ENCODE measurements at places on chromosomes 1 and 21.
A peak's percentile ranks its signal among the peaks of the same experiment; 100 is the strongest.

DNA sequence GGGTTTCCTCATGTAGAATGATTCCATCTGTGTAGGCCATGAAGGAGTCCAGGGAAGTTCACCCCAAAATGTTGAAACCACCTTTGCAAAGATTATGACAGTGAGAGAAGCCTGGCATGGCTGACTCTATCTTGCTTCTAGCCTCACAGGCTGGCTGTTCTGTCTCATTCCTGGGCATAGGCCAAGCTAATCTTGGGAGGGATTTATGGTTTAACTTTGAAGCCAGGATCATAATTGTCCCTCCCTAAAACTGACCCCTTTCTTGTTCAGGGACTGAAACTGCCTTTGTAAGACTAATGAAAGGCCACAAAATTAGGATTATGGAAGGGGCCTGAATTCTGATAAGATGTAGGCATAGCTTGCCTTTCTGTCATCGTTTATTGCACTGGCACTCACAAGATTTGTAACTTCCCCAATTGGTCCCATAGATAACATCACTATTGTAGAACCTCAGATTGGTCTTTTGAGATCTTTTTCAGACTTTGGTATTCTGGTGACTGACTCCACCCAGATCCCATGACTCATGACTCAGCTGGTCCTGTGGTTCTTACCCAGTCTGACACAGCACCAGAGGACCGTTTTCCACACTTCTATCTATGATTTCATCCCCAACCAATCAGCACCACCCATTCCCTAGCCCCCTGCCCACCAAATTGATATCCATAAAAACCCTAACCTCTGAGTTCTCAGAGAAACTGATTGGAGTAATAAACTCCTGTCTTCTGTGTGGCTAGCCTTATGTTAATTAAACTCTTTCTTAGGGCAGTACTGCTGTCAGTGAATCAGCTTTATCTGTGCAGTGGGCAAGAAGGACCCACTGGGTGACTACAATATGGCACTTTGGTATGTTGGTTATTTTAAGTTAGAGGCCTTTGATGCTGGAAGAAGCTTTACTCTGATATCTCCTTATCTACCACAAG, 13.6 kb upstream of the LAMTOR5 start:
- no peak for DNase-seq

DNA sequence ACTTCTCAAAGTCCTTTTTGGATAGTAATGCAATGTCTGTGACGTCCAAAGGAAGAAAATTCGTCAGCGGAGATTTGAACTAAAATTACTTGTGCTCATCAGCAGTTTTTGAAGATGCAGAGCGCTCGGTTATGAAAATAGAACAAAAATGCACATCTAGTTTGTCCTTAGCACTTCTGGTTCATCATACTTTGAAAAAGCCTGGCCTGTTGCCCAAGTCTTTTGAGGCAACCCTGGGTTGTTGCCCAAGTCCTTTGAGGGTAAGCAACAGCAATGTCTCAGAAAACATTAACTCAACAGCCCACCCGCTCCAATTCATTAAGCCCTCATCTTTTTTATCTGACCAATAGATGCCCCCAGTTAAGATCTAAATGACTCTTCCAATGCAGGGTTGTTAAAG, 91.9 kb downstream of the HUNK start:
- no peak for DNase-seq

DNA sequence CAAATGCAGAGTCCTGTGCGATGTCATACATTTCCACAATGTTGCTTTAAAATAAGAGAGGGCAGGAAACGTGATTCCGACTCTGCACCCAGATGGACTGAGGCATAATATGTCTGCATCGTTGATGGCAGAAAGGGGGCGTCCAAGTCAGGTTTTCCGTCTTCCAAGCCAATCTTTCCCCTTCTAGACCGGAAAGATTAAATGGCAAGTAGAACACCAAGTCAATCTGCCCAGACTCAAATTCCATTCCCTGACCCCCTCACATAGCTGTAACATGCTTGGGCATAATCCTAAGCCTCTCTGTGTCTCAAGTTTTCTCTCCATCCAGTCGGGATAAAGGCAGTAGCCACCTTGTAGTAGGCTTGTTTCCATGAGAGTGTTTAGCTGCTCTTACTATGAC, 14.4 kb downstream of the PCP4 start:
- no peak for DNase-seq

- DNase-seq: no peak
Observed at GRCh38 chr1:50368179-50369007, 54.9 kb downstream of the DMRTA2 start.

GRCh38 chr1:44423591-44424537, 18.8 kb downstream of the RNF220 start:
- peak; percentile 10 for DNase-seq

DNA sequence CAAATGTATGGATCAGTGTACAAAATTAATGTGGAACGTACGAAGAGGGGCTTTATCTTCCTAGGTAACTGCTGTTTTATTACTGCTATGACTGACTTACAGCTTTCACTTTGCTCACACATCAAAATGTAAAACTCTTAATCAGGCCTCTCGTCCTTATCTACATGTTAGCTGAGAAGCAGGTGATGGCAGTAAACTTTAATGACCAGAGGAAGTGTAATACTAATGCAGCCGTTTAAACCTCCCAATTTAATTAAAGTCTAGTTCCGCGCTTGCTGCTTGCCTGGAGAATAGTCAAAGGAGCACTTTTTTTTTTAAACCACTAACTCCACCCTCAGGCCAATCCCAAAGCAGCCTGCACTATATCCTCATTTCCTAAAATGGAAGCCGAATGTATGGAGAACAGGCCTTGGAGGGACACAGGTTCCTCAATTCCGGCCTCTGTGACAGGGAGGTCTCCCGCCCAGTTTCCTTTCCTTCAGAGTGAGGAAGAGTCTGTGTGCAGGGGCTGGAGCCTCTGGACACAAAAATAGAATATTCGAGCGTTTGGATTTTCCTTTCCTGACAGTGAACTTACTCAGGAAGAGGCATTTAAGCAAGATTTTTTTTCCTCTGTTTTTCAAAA, 36.7 kb upstream of the RASAL2 start:
- DNase-seq: no peak

GRCh38 chr1:50193002-50193401, 84.3 kb downstream of the ELAVL4 start:
- no peak for DNase-seq

DNA sequence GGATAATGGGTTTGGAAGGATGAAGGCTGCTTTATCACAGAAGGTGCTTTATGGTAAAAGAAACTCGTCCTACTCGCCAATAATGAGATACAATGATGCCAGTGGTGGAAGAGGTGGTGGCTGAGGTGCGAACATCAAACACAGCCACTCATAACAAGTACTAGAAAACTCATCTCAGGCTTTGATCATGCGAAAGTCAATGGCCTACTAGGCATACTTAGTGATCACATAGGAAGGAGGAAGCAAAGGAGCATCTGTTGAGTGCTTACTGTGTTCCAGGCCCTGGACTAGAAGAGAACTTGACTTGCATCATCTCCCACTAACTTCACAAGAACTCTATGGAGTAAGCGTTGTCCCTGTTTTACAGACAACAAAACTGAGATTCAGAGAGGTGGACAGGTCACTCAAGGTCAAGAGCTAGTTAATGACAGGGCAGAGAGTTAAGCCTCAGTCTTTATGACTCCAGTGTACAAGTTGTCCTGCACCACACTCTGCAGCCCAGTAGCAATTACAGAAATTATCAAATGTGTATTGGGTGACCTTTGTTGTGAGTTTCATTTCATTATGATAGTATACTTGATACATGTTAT, 33.6 kb downstream of the RUNX1 start:
- DNase-seq: no peak

- no peak for DNase-seq
Observed at GRCh38 chr1:6302568-6302967, 41.7 kb upstream of the GPR153 start.

DNA sequence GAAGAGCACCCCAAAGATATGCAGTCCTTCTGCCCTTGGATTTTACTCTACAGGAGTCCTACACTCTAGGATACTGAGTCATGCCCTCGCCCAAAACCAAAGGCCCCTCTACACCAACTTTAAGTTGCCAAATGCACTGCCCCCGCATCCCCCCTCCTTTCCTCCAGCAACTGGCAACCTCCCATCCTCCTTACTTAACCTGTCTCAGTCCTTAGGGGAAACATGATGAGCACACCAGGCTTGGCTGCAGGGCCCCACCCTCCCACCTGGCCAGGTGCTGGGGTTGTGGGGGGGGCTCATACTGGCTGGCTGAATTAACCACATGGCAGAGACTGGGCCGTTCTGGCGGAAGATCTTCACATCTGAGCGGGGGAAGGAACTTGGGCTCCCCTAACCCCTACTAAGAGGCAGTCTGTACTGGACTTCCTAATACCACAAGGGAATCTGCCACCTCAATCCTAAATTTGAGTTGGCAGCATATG, 1.2 kb downstream of the HDGF start:
- no peak for DNase-seq

- no peak for DNase-seq
Observed at GRCh38 chr1:172400722-172401105, 19.8 kb upstream of the C1orf105 start.

GRCh38 chr1:67189953-67190352, 23.7 kb downstream of the IL23R start:
- no peak for DNase-seq

- DNase-seq: peak; percentile 5
Observed at GRCh38 chr1:220789532-220790147, 2.9 kb downstream of the MTARC1 start.

DNA sequence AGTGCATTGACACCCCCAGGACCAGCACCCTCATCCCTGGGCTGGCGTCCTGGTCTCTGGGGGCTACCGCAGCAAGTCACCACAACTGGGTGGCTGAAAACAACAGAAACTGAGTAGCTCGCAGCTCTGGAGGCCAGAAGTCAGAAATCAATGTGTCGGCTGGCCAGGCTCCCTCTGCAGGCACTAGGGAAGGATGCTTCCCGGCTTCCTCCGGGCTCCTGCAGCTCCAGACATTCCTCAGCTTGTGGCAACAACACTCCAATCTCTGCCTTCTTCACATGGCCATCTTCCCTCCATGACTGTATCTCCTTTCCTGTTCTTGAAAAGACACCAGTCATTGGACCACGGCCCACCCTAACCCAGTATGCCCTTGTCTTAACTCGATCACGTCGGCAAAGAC, 224.2 kb downstream of the NPHP4 start:
- no peak for DNase-seq

GRCh38 chr1:39892601-39893595, 8.8 kb downstream of the MYCL start:
- DNase-seq: peak; percentile 46

DNA sequence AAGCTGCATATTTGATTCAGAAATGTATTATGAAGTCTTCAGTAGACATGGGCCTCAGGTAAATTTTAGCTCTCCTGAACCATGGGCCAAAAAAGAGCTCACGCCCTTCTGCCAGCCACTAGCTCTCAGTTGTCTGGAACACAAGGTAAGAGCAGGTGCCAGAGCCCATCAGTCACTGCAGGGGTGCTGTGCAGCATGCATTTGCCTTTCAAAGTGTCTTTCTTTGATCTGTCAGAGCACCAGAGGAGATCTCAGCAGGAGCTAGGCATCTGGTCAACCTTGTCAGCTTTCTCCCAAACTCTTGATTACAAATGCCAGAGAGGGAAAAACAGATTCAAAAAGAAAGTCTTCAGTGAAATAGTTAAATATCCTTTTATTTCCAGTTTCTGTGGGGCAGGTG, 332.3 kb downstream of the COL11A1 start:
- no peak for DNase-seq

Data from AG09309 (cell line).